MG63 (cell line): ENCODE measurements at places on chromosomes 1 and 21. TPM values are rescaled to one million over a fixed set of nuclear protein-coding genes. Genes with fewer than 3 reads are reported as not detected.
A peak's percentile ranks its signal among the peaks of the same experiment; 100 is the strongest.

PLD5 gene
- 0.03 TPM in 1 of 2 replicates, not detected in the other for total RNA-seq

WNT9A gene
- total RNA-seq = 10.8 and 11.3 TPM in 2 replicates

DNA sequence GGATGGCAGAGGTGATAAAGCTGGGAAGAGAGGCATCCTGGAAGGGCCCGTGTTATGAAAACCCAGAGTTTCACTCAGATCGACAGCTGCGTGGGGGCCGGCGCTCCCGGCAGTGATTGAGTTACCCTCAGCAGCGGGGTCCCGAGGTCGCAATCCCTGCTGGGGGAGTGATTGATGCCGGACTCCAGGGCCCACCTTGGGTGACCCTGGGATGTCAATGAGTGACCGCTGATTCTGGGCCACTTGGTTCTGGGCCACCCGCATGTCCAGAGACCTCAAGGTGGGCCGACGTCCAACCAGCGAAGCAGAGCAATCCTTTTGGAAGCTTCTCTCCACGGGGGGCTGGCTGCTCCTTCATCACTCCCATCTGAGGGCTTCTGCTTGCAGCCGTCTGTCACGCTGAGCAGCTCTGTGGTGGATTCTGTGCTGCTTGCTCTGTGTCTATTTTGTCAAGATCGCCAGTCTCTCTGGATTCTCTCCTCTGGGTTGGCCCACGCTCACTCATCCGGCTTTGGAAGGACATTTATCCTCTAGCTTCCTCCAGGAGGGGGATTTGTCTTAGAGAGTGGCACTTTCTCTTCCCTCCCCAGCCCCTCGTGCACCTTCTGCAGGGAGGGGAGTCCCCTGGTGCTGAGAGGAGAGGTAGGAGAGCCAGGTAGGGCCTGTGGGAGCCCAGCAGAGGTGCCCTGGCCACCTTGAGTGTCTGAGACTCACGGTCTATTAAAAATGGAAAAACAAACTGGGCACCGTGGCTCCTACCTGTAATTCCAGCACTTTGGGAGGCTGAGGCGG is 110.9 kb upstream of the C1orf174 start:
- no peak for DNase-seq

- DNase-seq = peak; percentile 98
These were observed 27.2 kb downstream of the ERI3 start for GRCh38 chr1:44327679-44328491.

DNA sequence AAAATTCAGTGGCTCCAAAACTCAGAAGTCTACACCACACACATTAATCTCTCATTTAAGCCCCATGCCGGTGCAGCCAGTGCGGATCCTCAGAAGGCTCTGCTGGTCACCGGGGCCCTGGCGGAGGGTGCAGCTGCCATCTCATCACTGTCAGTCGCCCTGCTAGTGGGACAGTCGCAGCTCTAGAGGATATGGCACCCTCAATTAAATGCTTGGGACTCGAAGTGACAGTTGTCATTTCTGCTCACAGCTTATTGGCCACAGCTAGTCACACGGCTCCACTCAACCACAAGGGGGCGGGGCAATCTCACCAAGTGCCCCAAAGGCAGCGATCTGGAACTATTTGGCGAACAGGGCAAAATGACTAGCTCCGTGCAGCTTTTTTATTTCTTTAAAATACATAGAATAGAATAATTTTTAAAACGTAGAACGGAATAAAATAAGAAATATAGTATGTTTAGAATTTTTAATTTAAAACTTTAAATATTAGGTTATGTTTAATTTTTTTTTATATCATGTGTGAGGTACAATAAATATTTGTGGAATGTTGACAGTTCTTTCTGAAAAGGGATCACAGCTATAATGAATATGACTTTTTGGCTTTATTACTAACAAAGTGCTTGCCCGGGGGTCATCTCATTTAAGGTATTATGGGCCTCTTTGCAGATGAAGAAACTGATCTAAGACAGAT is 8.0 kb upstream of the MAN1C1 start:
- peak; percentile 59 for DNase-seq
